Activated CD4-positive, alpha-beta T cell treated with anti-CD3 and anti-CD28 coated beads, Interleukin-2, amount 50 U/mL, for 24 hours (primary cell): ENCODE measurements at places on chromosomes 7 and 10.

DNA sequence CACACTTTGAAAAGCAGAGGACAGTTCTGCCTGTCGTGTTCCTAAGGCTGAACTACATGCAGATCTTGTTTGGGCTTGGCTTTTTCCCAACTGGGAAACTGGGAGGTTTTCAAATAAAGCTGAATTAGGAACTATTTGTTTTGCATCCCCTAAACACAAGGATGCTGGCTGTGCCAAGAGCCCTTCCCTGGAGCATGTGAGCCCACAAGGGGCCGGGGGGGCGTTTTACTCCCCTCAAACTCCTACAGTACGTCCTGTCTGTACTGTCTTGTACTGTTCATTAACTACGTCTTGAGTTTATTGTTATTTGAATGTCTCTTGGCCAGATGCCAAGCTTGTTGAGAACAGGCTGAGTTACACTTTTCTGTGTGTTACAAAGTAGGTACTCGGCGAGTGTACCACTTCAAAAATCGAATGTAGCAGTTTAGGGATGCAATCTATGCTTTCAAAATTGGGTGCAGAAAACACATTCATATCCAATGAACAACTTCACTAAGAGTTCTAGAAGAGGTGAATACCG lies 94.9 kb downstream of the GFRA1 start:
- DNase-seq = no peak

DNA sequence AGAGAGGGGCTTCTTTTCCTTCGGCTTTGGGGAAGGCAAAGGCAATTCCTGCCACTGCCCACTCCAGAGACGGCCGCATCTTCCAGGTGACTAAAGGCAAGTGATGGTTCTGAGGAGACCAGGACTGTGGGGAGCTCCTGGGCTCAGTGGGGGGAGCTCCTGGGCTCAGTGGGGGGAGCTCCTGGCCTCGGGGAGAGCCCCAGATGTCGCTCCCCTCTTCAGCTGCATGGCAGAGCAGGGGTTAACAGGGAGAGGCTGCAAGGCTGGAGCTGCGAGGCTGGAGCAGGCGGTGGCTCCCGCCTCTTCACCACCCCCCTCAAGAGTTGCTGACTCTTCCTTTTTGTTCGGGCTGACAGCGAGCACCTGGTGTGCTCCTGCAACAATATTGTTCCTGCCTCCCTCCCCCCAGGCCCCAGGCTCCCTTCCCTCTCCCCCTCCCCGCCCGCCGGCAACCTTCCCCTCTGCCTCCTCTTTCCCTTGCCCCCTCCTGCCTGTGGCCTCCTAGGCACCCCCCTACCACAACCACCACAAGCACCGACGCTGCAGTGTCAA lies 56.3 kb upstream of the LBX1 start:
- DNase-seq = no peak

GRCh38 chr7:66075590-66076461 lies at the start of gene ASL:
Gene ASL (plus strand): TSS chr7:66075819. CDS start chr7:66076082, 263 bp downstream.
- DNase-seq = peak; percentile 79

DNA sequence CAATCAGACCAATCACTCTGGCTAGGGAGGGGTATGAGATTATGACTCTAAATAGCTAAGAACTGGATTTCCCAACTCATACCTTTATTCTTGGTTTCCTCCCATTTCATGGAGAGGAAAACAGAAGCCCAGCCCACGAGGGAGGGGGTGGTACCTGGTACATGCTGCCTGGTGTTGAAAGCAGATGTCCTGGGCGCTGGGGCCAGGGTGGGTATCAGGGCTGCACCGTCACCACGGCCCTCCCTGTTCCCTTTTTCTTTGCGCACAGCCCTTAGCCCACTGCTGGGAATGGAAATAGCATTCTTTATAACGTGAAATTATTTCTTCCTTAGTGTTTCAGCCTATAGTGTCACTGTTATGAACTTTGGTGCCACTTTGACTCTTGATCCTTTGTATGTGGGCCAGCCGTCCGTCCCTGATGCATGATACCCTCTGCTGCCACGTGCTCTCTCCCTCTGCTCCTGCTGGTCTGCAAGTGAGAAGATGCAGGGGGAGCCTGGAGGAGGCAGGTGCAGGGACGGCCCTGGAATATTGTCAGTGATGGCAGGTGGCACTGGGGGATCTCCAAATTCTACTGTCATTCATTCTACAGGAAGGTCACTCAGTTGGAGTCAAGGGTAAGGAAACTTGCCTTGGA lies 158.5 kb downstream of the CDH23 start:
- no peak for DNase-seq

DNA sequence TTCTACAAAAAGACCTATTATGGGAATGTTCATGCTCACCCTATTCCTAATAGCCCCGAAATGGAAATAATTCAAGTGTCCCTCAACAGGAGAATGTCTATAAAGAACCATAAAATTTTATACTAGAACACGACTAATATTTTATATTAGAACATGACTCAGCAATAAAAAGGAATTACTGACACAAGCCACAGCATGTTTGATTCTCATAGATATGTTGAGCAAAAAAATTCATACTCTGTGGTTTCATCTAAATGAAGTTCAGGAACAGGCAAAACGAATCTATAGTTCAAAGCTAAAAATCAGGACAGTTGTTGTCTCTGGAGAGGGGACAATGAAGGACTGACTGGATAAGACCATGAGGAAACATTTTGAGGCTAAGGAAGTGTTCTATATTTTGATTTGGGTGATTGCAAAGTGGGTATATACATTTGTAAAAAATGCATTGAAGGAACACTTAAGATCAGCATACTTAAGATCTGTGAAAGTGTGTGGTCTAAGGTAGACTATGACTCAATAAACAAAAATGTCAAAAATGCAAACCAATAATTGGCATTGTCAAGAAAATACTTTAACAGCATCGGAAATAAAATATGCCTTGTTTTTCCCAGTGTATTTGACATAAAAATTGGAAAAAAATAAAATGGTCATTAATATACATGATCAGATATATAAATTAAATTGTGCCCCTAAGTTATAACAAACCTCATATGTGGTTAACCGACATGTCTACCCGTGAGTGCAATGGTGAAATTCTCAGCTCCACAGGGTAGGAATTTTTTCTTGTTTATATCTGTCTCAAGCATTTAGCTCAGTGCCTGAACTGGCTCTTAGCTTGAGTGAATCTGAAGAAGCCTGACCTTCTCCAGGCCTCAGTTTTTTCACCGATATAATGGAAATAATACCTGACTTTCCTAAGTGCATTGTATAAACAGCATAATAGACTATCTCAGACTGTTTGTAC lies 124.9 kb upstream of the CTTNBP2 start:
- DNase-seq = no peak

DNA sequence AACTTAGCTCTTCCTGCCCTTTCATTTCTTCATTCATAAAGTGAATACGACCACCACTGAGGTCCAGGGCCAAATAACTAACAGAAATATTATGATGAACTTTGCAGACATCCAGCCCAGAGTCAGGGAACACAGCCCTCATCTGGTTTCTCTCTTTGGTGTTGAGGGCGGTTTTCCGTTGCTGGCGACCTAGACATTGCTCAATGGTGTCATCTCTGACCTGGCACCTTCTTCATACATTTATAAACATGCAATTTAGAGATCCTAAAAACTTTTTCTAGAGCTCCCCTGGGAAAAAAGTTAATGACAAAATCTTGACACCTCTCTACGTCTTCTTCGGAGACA lies 324 bp upstream of the TET1 start:
- DNase-seq = no peak

DNA sequence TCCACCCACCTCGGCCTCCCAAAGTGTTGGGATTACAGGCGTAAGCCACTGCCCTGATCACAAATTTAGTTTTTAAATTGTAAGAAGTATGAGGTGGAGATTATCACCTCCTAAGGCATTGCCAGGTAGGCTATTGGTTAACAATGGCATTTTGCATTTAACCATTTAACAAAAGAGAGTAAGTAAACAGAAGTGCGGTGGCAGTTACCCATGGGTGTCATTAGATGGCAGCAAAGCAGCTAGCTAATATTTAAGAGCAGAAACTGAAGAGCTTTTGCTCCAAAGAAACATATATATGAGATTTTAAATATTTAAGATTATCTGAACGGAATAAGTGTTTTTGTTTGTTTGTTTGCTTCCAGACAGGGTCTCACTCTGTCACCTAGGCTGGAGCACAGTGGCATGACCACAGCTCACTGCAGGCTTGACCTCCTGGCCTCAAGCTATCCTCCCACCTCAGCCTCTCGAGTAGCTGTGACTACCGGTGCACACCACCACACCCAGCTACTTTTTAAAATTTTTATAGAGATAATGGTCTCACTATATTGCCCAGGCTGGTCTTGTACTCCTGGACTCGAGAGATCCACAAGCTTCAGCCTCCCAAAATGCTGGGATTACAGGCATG lies 325.5 kb upstream of the C7orf33 start:
- DNase-seq = no peak

GRCh38 chr10:59904426-59905065 lies 1.8 kb downstream of the CCDC6 start:
- DNase-seq = no peak

- no peak for DNase-seq
Observed at GRCh38 chr7:2114052-2114451, 118.7 kb downstream of the MAD1L1 start.

GRCh38 chr10:57897611-57898010 lies 370.1 kb downstream of the IPMK start:
- DNase-seq = no peak

DNA sequence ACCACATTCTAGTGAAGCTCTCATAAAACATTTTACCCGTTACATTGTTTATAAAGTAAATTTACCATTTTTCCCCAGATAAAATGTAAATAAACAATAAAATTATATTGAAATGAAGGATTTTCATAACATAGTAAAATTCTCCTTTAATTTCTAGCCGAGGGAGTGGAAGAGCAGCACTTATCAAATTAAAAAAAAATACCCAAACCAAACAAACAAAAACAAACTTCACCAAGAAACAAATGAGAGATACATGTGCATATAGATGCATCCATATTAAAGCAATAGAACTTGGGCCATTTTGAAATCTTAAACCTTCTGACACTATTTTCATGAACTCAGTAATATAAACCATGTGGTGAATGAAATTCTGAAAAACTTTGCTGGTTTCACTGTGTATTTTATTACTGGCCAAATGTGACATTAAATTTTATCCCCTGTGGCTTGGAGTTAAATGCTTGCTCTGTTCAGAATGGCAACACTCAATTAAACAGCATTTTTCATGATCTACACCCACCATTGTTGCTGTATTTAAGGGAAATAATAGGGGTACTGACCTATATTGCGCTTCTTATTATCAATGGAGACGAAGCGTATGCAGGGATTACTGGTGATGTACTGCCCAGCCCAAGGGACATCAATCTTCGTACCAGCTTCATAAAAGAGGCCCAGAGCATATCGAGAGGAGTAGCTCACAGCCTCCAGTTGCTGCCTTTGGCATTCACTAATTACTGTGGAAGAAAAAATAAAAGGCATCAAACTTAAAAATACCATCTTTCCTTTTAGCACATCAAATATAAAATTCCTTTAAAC lies 220.9 kb downstream of the RNLS start:
- DNase-seq = no peak

DNA sequence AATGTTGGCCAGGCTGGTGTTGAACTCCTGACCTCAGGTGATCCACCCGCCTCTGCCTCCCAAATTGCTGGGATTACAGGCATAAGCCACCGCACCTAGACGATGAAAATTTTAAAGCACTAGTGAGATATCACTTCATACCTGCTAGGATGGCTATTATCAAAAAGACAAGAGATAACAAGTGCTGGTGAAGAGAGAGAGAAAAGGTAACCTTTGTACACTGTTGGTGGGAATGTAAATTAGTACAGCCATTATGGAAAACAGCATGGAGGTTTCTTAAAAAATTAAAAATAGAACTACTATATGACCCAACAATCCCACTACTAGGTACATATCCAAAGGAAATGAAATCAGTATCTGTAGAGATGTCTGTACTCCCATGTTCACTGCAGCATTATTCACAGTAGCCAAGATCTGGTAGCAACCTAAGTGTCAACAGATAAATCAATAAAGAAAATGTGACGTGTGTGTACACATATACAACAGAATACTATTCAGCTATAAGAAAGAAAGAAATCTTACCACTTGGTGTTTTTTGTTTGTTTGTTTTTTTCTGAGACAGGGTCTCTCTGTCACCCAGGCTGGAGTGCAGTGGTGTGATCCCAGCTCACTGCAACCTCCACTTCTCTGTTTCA lies 12.5 kb downstream of the MMS19 start:
- DNase-seq = no peak

DNA sequence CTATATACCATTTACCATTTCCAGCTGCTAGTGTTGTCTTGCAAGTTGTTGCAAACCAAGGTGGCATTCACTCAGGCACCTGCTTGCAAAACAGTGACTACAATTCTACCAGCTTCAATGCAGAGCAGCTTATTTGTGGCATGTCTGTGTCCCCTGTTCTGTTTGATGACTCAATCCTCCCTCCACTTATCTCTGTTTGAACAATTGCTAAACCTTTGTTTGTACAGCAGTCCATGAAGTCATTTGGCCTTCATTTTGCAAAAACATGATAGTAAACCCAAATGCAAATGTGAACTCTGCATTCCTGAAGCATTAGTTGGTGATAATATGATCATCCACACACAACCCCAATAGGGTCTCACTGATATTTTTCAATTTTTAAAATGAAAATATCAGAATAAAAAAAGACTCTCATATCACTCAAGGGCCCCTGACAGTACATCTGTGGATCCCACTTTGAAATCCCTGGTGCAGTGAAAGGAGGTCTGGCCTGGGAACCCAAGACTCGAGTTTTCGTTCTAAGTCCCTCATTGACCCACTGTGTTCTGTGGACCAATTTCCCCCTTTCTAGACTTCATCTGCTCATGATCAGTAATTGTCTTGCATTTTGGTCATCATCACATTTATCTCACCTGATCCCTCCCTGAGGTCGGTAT lies 425.4 kb downstream of the RPS24 start:
- no peak for DNase-seq

DNA sequence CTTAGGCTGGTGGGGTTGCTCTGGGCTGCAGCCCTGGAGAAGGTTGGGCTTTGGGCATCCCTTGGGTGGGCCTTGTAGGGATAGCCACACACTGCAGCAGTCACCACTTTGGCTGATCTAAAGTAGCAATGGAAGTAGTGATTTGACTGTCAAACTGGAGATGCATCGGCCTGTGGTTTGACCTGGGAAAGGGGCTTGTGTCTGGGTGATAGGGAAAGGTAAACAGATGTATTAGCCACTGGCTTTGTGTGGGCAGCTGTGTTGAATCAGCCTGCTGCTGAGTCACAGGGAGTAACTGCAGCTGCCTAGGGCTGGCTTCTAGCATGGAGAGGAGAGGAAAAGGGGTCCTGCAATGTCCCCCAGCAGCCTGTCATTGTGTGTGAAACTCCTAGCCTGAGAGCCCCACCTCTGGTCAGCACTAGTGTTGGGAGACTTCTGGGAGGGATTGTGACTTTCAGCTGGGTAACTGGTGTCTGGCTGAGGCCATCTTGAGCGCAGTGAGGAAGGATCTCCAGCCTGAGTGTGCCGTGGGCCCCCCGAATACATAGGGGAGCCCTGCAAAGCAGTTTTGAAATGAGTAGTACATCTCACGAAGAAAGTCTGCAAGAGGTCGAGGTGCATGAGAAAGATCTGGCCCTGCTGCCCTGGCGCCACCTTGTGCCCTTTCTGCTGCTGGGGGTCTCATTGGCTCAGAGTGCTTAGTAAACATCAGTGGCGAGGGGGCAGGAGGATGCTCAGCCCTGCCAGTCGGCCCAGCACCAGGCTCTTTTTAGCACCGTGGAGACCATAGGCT lies 117.3 kb downstream of the FANK1 start:
- DNase-seq = no peak
